ENCODE measurements at places on chromosomes 4 and X.

DNA sequence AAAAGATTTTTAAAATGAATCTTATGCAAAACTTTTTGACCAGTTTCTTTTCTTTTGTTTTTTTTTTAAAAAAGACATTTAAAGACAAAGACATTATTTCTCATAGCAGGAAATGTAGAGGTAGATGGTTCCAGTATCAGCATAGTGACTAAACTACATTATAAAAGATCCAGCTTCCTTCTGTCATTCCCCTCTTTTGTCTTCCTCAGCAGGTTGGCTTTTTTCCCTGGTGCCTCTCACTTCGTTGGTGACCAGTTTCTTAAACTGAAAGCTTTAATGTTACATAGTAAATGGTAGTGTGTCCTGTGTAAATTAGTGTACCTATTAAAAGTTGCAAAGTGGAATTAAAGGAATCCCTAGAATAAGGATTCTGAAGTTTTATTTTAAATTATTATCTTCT, 36.1 kb downstream of the DCK start:
- no peak for DNase-seq

DNA sequence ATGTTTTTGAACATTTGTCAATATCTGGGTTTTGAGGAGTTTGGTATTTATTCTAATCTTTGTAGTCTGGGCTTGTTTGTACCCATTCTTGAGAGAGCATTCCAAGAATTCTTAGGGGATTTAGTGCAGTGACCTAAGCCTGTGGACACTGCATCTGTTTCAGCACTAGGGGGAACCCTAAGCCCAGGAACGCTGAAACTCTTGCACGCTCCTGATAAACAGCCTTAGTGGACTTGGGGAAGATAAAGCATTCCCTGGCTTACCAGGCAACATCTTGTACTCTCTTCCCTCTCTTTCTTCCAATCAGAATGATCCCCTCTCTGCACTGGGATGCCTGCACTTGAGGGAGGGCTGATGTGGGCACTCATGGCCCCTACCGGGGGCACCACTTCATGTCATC, 654.9 kb upstream of the HTR2C start:
- DNase-seq = no peak

GRCh38 chr4:99876946-99877345, 17.3 kb downstream of the LAMTOR3 start:
- no peak for DNase-seq

- DNase-seq = no peak
Measured at GRCh38 chr4:135372131-135372530, 1170.5 kb upstream of the PABPC4L start.

- DNase-seq = no peak
Measured at GRCh38 chr4:69154021-69154420, 57.7 kb downstream of the UGT2B7 start.

GRCh38 chrX:93229036-93229435, 444.3 kb downstream of the NAP1L3 start:
- no peak for DNase-seq
